ENCODE measurements at places on chromosomes 1 and 21.
A peak's percentile ranks its signal among the peaks of the same experiment; 100 is the strongest.

DNA sequence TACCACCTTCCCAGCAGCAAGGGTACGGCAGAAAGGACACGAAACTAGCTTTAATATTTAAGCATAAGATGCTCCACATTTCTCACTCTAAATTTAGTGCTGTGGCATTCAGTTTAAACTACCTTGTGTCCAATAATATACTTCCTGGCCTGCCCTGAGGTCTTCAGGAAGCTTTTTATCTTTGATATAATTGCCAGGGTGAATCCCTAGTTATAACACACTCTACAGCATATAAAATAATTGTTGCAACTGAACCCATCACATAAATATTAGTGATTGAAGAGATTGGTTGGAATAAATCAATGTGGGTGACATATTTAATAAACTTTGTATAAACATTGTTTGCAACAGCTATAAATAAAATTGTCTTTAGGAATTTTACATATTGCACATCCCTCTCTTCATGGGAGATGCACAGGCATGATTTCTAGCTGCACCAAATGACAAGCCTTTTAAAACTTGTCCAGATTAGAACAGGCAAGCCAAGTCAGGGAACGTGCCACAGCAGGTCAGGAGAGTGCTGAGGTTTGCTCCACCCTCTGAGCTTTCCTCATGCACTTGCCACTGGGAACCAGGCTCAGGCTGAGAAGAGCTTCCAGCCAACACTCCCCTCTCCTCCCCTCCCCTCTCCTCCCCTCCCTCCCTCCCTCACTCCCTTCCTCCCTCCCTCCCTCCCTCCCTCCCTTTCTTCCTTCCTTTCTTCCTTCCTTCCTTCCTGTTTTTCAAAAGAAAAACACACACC is 623.2 kb upstream of the PKN2 start:
- DNase-seq, result no peak

GRCh38 chr1:170032531-170033280 is 41.8 kb downstream of the KIFAP3 start:
- no peak for DNase-seq

GRCh38 chr1:205375835-205376545 is 19.3 kb upstream of the KLHDC8A start:
- DNase-seq, result no peak

DNA sequence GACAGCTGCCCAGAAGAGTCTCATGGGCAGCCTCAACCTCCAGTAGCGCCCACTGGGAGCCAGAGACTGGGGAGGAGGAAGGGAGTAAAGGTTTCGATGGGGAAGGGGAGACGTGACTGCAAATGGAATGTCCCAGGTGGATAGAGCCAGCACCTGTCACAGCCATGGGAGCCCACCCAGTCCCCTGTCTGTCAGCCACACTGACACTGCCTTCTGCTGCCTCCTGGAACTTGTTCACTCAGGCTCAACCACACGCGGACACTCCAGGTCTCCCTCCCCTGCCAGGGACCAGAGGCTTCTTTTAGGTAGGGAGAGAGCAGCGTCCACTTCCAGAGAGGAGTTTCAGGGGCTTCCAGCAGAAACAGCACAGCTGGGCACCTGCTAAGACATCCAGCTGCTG is 346.3 kb downstream of the NPHP4 start:
- DNase-seq, result no peak

- no peak for DNase-seq
Observed at GRCh38 chr1:93399781-93400180, 48.1 kb upstream of the FNBP1L start.

GRCh38 chr1:27057389-27057788 is 44.7 kb upstream of the TENT5B start:
- no peak for DNase-seq

GRCh38 chr1:12696658-12697057 is 19.3 kb upstream of the AADACL3 start:
- no peak for DNase-seq

DNA sequence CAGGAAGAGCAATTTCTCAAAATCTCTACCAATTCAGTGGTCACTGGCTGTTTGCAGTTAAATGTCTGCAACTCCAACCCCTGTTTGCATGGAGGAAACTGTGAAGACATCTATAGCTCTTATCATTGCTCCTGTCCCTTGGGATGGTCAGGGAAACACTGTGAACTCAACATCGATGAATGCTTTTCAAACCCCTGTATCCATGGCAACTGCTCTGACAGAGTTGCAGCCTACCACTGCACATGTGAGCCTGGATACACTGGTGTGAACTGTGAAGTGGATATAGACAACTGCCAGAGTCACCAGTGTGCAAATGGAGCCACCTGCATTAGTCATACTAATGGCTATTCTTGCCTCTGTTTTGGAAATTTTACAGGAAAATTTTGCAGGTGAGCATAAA is 167.2 kb downstream of the CRB1 start:
- no peak for DNase-seq

- no peak for DNase-seq
Observed at GRCh38 chr1:218361298-218362065, 16.3 kb downstream of the TGFB2 start.

GRCh38 chr1:17892225-17892624 is 137.1 kb downstream of the ACTL8 start:
- DNase-seq, result no peak

- no peak for DNase-seq
Observed at GRCh38 chr21:42525676-42526378, 12.2 kb downstream of the SLC37A1 start.

GRCh38 chr1:155279268-155279667 is 2.0 kb downstream of the HCN3 start:
- no peak for DNase-seq

DNA sequence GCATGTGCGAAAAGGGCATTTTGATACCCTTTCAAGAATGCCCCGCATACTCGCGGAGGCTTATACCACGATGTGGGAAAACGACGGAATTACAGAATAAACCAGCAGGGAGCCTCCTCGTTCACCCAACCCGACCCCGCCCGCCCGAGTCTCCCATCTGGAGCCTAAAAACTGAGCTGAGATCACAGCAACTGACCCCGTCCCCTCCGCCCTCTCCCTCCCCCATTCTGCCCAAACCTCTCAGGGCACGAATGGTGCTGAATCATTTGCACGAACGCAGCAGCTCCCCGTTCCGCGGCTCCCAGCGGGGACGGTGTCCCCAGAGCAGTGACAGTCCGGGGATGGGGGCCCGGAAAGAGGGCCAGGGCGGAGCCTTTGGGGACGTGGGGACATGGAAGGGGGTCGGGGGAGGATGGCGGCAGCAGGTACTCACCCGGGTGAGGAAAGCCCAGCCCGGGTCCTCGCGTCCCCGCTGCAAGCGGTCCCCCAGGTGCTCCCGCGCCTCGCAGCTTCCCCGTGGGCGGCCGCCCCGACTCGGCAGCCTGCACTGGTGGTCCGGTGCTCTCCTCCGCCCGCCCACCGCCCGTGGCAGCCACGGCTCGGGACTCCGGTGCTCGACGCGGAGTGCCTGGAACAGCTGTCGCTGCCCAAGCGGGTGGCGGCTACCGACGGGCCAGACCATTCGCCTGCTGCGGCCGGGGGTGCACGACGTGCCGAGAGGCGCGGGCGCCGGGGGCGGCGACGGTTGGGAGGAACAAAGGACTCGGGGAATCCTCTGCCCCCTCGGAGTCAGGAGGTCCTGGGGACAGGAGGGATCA is at the start of gene TTLL7:
Gene TTLL7, minus strand, starts transcription at position 635 of the 818 bp plus-strand sequence. CDS start 46,921 bp downstream, outside the sequence.
- DNase-seq, result peak; percentile 56

GRCh38 chr21:14913638-14914037 is 151.2 kb downstream of the NRIP1 start:
- no peak for DNase-seq

GRCh38 chr1:171717062-171717718 is 24.7 kb downstream of the VAMP4 start:
- no peak for DNase-seq

DNA sequence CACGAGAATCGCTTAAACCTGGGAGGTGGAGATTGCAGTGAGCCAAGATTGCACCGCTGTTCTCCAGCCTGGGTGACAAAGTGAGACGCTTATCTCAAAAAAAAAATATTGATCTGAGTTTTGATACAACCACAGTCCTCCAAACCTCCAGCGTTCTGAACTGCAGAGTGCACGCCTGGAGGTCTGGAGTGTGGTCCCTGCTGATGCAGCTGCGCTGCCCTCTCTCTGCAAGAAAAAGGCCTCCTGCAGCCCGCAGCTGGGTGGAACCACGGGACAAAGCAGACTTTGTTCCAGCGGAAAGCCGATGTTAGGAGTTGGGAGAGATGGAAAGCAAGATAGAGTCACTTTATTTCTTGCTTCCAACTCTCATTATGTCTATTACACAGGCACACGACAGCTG is 144.9 kb upstream of the SOD1 start:
- DNase-seq, result no peak

GRCh38 chr1:14598498-14599182 is at the start of gene KAZN:
TSS of gene KAZN (plus strand) at chr1:14598685.
- DNase-seq, result no peak

- no peak for DNase-seq
Observed at GRCh38 chr1:183777328-183777727, 27.6 kb upstream of the RGL1 start.

DNA sequence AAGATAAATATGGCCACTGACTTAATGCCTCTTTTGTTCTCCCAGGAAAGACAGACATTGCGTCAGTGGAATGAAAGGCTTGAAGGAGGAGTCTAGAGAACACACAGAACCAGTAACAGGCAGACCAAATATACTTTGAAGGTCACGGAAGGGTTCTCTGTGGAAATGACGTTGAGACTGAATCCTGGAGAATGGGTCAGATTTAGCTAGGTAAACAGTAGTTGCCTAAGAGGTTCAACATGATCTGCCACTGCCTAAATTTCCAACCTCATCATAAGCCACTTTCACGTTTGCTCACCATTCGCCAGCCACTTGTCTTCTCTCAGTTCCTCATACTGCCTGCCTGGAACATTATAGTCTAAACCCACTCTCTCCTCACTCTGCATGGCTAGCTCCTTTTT is 20.5 kb downstream of the PLA2G4A start:
- DNase-seq, result no peak

GRCh38 chr21:15063814-15064575 is 805 bp downstream of the NRIP1 start:
- DNase-seq, result no peak

DNA sequence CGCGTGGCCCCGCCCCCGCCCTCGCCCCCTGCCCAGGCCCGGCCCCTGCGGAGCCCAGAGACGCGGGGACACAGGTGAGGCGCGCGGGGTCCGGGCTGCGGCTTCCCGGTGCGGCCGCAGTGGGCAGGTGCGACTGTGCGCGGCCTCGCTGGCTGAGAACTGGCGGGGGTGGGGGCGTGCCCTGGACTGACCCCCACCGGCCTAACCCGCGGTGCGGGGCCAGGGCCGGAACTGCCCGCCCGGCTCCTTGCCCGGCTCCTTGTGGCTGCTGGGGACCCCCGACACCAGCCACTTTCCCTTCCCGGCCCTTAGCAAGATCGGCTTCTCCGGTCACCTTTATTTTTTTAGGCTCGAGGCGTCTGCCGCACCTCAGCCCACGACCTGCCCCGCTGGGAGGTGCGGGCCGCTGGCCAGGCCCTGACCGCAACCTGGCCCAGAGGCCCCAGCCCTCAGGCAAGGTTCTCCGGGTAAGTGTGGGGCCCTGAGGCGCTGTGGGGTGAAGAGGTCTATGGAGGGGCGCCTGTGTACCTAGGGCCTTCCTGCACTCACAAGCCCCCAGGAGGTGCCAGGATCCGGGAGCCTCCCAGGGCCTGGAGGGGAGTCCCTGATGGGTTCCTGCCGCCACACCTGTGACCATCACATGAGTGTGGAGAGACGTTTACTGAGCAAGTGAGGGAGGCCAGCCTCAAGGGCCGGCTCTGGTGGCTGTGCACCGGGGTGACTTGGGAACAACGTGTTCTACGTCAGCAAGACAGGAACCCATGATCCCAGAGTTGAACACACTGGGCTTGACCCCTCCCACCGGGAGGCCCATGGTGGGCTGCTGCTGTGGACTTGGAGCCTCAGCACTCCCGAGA is at the start of gene SMIM1:
Gene SMIM1, plus strand, starts transcription at position 35 of the 857 bp plus-strand sequence. CDS start 2,625 bp downstream, outside the sequence.
- DNase-seq, result no peak

DNA sequence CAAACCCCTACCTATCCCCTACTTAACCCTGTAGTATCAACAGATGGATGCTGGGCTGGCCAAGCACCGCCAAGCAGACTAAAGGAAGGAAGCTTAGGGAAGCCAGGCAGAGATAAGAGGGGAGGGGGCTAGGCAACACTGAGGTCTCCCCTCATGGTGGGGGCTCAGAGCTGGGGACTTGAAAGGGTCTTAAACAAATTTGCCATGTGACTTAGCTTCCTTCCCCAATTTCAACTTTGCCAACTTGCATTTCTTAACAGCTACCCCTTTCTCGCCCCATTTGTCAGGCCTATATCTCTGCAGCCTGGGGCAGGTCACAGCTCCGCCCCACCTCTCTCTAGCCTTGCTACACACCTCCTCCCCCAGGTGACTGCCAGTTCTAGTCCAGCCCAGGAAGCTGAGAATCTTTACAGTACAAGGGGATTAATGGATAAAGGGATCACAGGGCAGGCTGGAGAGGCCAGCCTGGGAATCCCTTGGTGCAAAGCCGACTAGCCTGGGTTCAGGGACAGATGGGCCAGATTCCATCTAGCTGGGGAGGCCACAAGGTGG is 3.4 kb downstream of the KIF21B start:
- DNase-seq, result peak; percentile 49

- no peak for DNase-seq
Observed at GRCh38 chr1:64687725-64688327, 57.0 kb upstream of the RAVER2 start.

DNA sequence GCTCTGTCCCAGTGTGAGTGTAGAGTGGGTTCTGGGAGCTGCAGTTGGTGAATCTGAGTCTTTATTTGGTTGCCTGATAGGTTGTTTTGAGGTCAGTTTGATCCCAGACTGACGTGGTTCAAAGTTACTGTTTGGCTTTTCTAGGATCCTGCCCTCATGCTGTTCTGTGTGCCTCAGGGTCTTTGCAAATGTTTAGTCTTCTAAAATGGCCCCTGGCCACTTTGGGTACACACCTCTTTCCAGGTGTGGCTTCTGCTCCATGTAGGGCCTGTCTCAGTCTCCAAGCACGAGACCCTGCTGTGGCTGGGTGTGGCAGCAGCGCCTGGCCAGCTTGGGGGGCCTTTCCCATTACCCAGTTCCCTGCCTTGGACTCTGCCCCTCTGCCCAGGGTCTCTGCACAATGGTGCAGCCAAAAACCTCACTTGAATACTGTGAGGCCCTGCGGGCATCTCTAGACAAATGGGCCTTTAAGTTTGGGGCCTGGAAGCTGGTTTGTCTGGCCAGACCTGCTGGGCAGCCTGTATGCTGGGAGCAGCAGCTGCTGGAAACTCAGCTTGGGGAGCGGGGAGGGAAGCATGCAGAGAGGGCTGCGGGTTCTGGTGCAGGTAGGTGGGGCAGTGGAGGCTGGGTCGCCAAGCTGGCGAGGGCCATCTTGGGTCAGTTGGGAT is 5.6 kb downstream of the PTPRF start:
- no peak for DNase-seq

GRCh38 chr1:28172713-28173150 is 3.8 kb downstream of the PTAFR start:
- no peak for DNase-seq

DNA sequence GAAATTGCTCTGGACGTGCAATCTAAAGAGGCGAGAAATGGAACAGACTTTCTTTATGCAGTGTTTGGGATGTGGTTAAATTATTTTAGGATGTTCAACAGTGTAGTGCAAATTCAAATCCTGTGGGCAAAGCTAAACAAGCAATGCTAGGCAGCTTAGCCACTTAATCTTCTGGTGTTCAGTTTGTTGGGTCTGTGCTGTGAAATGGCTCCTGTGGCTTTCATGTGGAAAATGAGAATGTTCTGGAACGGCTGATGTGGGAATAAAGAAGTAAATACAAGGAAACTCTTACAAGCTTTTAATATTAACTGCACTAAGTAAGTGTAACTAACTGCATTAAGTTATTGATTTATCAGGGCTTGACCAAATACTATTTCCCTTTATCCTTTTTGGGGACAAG is 766.6 kb downstream of the ADGRL2 start:
- DNase-seq, result no peak

All from LoVo (cell line).